ENCODE measurements at places on chromosomes 7 and 10.

GRCh38 chr7:42351316-42351935 is 114.4 kb upstream of the GLI3 start:
- DNase-seq = peak; percentile 10

DNA sequence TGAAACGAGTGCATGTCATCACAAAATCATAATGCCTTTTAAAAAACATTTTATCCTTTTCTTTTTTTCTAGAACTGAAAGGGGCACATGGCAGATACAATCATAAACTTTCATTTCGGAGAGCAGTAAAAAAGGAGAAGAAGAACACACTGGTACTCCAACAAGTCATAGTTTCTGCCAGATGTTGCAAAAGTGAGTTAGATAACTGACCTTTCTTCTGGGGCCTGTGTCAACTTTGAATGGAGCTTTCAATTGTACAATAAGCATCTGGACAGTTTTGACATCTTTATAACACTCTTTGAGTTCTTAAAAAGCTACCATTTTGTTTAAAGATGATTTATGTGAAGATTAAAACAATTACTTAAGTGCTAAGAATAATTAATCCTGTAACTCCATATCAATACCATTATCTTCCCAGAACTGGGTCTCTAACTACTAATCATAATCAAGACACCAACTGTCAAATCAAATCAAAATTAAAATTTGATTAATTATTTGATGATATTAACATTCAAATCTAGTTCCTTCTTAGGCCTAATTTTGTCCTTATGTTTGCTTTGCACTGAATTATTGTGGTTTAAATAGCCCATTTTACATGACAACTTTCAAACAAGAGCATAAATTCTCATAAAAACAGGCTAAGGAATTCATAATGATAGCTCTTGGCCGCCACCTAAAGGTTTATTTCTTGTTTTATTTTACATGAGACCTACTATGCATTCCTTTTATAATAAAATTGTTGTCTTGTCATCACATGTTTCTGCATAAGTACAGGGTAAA is 19.5 kb upstream of the ITGB8 start:
- DNase-seq = peak; percentile 48

- no peak for DNase-seq
These were observed 201.7 kb upstream of the KCTD7 start for GRCh38 chr7:66426996-66427395.

- no peak for DNase-seq
These were observed 207.9 kb downstream of the TNS3 start for GRCh38 chr7:47373871-47374451.

- no peak for DNase-seq
These were observed 751.0 kb downstream of the GRID1 start for GRCh38 chr10:85615556-85615955.

GRCh38 chr7:6551016-6551511 is at the start of gene GRID2IP:
Gene GRID2IP (minus strand): TSS chr7:6551461. CDS start chr7:6551436, 25 bp downstream.
- DNase-seq = no peak

- DNase-seq = peak; percentile 74
These were observed 42.2 kb downstream of the ACSM6 start for GRCh38 chr10:95236068-95236903.

DNA sequence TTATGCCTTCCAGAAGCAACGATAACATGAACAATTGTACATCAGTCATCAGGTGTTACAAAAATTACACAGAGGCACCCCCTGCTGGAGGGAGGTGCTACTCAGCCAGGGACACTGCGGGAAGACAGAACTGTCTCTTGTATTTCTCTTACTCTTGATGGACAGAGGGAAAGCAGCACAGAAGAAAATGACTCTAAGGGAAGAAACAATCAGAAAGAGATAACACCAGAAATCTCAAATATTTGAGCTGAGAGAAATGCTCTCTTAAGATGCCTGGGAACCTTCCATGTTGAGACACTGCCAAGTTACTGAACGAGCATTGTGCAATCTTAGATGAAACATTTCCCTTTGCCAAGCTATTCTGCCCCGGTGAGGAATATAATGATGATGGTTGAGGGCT is 227.6 kb upstream of the NPSR1 start:
- DNase-seq = peak; percentile 58

DNA sequence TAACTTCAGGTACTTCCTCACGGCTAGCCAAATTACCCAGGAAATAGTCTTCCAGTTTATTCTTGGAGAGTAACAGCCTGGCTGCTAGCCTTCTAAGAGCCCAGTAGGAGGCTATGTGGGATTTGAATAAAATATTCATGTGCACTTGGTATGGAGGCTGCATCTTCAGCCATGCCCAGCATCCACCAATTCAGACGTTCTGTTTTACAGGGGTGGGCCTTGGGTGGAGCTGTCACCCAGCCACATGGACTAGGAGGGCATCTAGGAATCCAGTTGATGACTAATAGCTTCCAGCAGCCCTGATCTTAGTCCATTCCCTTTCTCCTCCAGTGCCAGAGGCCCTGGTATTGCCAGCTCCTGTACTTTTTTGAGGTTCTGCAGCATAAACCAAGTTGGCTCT is 66.3 kb upstream of the ZRANB1 start:
- peak; percentile 77 for DNase-seq

DNA sequence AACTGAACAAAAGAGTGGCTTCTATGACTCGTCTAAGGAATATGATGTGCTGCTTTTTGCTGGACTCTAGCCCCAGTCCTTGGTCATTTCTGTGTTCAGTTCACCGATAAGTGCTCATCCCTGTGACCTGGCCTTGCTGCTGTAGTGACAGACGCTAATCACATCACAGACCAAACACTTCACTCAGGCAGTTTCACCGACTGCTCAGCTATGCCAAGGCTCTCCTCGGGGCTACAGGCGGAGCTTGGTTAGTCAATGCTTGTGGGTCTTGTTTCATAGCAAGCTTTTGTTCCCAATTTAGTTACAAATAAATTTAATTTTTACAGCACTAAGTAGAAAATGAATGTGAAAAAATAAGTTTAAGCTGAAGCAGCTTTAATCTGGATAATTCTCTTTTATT is 190.8 kb upstream of the PRKCQ start:
- peak; percentile 38 for DNase-seq

GRCh38 chr10:107657851-107658250 is 493.3 kb upstream of the SORCS1 start:
- DNase-seq = no peak

GRCh38 chr10:53088961-53089360 is 316.4 kb upstream of the MBL2 start:
- DNase-seq = no peak

GRCh38 chr7:467393-467828 is 52.2 kb downstream of the PDGFA start:
- no peak for DNase-seq

- DNase-seq = no peak
These were observed 93.8 kb upstream of the SVIL start for GRCh38 chr10:29728541-29729049.

GRCh38 chr10:22560096-22560912 is 154.1 kb downstream of the PIP4K2A start:
- DNase-seq = no peak

GRCh38 chr10:115935731-115936130 is 337.3 kb downstream of the GFRA1 start:
- no peak for DNase-seq

GRCh38 chr10:504806-505205 is 184.7 kb downstream of the DIP2C start:
- DNase-seq = no peak

GRCh38 chr10:75939541-75939940 is 508.1 kb downstream of the LRMDA start:
- no peak for DNase-seq

- DNase-seq = no peak
These were observed 219.4 kb upstream of the CELF2 start for GRCh38 chr10:10798102-10798863.

GRCh38 chr7:36281945-36282717 is 107.5 kb upstream of the ANLN start:
- no peak for DNase-seq

GRCh38 chr10:114650266-114650665 is 7.8 kb downstream of the ABLIM1 start:
- no peak for DNase-seq
